AG04450 (cell line): ENCODE measurements at places on chromosomes 1 and 21. TPM values are rescaled to one million over a fixed set of nuclear protein-coding genes. Genes with fewer than 3 reads are reported as not detected.

Gene HFM1
- polyA plus RNA-seq = 0.04 TPM in 1 of 2 replicates, not detected in the other

- DNase-seq = no peak
Measured at GRCh38 chr1:27074175-27074780, 61.6 kb upstream of the TENT5B start.

GRCh38 chr1:185907246-185907645 is 173.1 kb downstream of the HMCN1 start:
- DNase-seq = no peak

DNA sequence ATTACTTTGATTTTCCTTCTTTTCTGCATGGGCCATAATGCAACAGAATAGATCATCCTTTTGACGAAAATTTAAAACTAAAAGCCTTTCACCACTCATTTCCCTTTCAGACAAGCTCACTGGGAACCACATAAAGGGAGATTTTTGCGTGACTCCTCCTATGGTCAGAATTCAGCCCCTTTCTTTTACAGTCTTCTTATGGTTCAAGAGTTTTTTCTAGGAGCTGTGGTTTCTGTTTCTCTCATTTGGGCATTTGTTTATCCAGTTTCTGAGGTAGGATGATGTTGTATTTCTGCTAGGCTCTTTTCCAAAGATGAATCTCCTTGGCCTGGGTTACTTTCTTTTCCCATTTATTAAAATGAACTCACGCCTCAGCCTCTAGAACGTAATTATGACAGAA is 16.9 kb downstream of the RGS1 start:
- no peak for DNase-seq
